ENCODE measurements at places on chromosomes 1 and 21. TPM values are rescaled to one million over a fixed set of nuclear protein-coding genes. Genes with fewer than 3 reads are reported as not detected.

The REN gene
- total RNA-seq, result not detected

The FMO4 gene
- total RNA-seq, result 40.0 TPM

The CCDC27 gene
- not detected for total RNA-seq

The KRTAP21-2 gene
- total RNA-seq, result not detected

The C1QA gene
- total RNA-seq, result not detected

The PTPRU gene
- total RNA-seq, result 44.4 TPM

The TMEM125 gene
- total RNA-seq, result not detected

The CPLANE2 gene
- 10.7 TPM for total RNA-seq

The LORICRIN gene
- not detected for total RNA-seq

The NBPF6 gene
- total RNA-seq, result not detected

The DOP1B gene
- total RNA-seq, result 16.5 TPM

The AQP10 gene
- not detected for total RNA-seq

The OR2L2 gene
- total RNA-seq, result not detected

The NTRK1 gene
- total RNA-seq, result not detected

The CFHR5 gene
- not detected for total RNA-seq

The PDPN gene
- total RNA-seq, result 8.0 TPM

The OR2M3 gene
- under 0.01 TPM for total RNA-seq

The C1orf210 gene
- not detected for total RNA-seq

The PSMB2 gene
- 19.8 TPM for total RNA-seq

The CADM3 gene
- 0.49 TPM for total RNA-seq

The CA6 gene
- not detected for total RNA-seq

The NUDT4B gene
- total RNA-seq, result 51.4 TPM

The FCGR3A gene
- total RNA-seq, result not detected

The SLAMF8 gene
- 0.49 TPM for total RNA-seq

The CYP4A22 gene
- not detected for total RNA-seq

The AMY2A gene
- not detected for total RNA-seq

The SAMSN1 gene
- total RNA-seq, result not detected

The TRPM2 gene
- total RNA-seq, result under 0.01 TPM

The PLA2G2C gene
- not detected for total RNA-seq

The PLEKHN1 gene
- 0.65 TPM for total RNA-seq

The ERRFI1 gene
- 22.1 TPM for total RNA-seq

The RASAL2 gene
- 53.7 TPM for total RNA-seq

The MTARC2 gene
- total RNA-seq, result 4.7 TPM

The RBBP5 gene
- total RNA-seq, result 19.6 TPM

The TINAGL1 gene
- total RNA-seq, result 3.2 TPM

The LEFTY2 gene
- not detected for total RNA-seq

The DNAJC28 gene
- total RNA-seq, result 1.5 TPM

The KIAA1614 gene
- total RNA-seq, result 15.4 TPM

The MYOG gene
- total RNA-seq, result not detected

The FMO3 gene
- 0.16 TPM for total RNA-seq

The ELAVL4 gene
- total RNA-seq, result not detected

The CFH gene
- total RNA-seq, result 27.4 TPM

The TSSK3 gene
- total RNA-seq, result 1.6 TPM

The AADACL4 gene
- total RNA-seq, result not detected

The SPAG17 gene
- total RNA-seq, result 1.7 TPM

The FAM110D gene
- not detected for total RNA-seq

The NBPF20 gene
- total RNA-seq, result 2.3 TPM

The HSD3B1 gene
- total RNA-seq, result not detected

The PPFIA4 gene
- 14.5 TPM for total RNA-seq
